ENCODE measurements at places on chromosomes 5 and 9.
A peak's percentile ranks its signal among the peaks of the same experiment; 100 is the strongest.

DNA sequence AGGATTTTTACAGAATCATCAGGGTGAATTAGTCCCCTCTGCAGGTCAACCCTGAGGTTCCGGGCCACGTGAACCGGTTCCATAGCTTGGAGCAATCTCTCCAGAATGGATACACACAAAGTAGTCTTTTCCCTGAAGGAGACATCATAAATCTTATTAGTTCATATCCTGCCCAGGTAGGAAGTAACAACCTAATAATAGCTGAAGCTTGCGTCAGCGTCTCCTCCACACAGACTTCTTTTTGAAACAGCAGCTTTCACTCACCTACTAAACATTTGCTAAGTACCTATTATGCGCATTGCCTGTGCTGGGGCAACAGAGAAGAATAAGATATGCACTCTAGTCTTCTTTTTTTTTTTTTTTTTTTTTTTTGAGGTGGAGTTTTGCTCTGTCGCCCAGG, 9.4 kb downstream of the PSMD5 start:
- DNase-seq, result no peak

GRCh38 chr5:60366489-60366888, 333.5 kb downstream of the DEPDC1B start:
- DNase-seq, result no peak

DNA sequence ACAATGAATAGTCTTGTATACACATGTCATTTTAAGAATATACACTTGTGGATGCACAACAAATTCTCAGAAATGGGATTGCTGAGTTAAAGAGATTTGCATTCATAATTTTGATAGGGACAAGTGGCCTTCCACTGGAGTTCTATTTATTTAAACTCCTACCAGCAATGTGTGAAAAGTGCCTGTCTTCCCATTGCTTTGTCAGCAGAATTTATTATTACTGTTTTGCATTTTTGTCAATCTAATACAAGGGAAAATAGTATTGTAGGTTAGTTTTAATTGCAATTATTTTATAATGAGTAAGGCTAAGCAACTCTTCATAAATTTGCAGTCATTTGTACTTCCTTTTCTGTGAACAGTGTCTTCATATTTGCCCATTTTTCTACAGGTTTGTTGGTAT, 55.0 kb downstream of the C9orf57 start:
- no peak for DNase-seq

GRCh38 chr5:174453690-174454089, 270.7 kb upstream of the MSX2 start:
- DNase-seq, result no peak

GRCh38 chr5:175060257-175060656, 335.9 kb downstream of the MSX2 start:
- DNase-seq, result no peak

DNA sequence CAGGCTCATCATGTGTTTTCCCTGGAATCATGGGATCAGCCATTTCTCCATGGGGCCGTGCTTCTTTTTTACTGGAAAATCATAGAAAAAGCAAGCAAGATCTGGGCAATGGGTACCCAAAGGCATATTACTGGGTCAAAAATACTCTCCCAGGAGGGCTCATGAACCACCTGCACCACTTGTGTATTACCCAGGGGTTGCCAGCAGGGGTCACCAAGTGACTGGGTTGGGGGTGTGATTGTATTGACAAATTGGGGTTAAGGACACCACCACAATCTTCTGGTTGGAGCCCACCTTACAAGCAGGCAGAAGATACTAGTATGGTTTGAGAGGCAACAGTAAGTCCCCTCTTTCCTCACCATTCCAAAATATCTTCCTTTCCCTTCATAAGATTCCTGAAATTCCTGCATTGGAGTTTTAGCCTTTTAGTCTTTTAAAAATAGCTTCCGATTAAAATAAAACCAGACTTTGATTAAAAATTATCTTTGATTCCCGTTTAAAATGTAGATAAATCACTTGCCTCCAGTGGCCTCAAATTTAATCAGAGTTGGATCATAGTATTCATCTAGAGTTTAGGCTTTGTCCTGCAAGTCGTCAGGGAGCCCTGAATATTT, 603.3 kb downstream of the KIF4B start:
- no peak for DNase-seq

- no peak for DNase-seq
These were observed 66.7 kb downstream of the DOCK2 start for GRCh38 chr5:169703813-169704212.

DNA sequence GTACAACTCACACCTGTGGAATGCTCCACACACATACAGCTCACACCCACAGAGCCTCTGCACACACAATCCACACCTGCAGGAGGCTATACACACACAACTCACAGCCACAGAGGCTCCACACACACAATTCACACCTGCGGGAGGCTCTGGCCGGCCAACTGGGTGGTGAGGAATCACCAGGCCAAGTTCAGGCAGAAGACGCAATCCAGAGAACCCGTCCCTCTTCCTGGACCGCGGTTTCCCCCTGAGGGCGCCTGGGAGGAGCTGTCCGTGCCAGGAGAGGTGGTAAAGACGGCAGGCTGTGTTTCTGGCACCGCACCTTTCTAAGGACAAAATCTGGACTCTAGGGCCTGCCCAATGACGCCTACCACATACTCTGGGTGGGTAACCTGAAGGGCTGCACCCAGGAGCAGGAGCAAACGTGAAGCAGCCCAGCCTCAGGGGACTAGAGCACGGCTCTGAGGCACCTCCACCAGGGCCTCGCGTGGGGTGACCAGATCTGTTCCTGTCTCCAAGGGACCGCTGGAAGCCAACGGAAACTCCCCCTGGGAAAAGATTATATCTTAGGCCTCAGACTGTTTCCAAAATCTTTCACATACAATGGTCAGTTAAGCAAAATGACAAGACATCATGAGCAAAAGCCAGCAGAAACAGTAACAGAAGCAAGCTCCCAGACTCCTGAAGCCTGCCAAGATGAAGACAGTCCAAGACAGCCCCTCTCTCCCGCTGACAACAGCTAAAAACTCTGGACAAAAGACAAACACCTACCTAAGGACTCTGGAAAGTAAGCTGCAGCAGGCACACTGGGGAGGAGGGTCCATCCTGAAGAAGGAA, 16.9 kb downstream of the CAMSAP1 start:
- DNase-seq, result no peak

GRCh38 chr9:79028101-79028500, 543.7 kb upstream of the TLE4 start:
- DNase-seq, result no peak

DNA sequence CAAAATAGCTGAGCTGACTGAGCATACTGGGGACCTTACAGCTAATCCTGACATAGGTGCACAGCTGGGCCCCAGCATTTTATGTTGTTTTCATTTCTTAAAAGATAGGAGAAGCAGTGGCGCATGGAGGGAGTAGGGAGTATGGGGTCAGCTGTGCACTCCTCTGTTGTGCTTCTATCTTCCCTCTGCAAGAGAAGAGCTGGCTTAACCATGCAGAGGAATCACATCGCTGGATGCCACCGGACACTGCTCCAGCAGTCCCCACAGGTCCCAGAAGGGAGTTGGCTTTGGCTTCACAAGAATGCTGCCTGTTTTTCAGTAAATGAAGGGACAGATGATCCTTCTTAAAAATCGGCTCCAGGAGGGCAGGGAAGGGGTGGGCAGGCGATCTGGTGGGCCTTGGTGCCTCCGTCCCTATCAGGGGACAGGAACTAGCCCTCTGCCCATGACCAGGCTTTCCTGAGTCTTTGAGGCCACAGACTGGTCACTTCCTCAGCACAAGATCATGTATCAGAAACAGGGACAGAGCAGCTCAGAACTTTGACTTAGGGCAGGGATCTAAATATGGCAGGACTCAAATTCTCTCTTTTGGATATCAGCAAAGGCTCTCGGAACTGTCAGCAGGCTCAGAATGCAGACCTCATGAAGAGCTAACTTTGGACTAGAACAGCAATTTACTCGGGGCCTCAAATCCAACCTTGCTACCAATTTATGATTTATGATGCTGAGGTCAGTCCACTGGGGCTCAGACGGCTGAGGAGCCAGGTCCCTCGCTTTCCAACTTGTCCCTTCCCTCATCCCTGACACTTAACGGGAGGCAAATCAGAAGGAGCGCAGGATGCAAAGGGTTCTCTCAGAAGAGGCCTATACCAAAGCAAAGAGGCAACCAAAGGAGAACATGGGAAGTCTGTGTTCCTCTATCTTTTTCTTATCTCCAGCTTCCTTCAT, 47.2 kb downstream of the MARCHF3 start:
- DNase-seq, result no peak

- DNase-seq, result no peak
These were observed 140.6 kb downstream of the COMMD10 start for GRCh38 chr5:116225281-116225922.

GRCh38 chr9:104860263-104860662, 67.7 kb downstream of the ABCA1 start:
- peak; percentile 52 for DNase-seq

DNA sequence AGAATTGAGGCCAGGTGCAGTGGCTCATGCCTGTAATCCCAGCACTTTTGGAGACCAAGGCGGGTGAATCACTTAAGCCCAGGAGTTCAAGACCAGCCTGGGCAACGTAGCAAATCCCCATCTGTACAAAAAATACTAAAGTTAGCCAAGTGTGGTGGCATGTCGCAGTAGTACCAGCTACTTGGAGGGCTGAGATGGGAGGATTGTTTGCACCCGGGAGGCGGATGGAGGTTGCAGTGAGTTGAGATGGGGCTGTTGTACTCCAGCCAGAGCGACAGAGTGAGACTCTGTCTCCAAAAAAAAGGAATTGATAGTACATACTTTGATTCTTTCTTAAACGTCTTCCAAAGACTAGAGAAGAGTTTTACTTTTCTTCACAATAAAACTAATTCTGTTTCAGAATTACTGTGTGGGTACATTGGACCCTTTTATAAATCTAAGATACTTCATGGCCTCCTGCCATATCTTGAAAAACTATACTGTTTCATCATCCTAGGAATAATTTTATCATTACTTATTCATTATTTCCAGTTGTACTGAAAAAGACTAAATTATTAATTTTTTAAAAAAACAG, 132.0 kb upstream of the GRHPR start:
- DNase-seq, result no peak

DNA sequence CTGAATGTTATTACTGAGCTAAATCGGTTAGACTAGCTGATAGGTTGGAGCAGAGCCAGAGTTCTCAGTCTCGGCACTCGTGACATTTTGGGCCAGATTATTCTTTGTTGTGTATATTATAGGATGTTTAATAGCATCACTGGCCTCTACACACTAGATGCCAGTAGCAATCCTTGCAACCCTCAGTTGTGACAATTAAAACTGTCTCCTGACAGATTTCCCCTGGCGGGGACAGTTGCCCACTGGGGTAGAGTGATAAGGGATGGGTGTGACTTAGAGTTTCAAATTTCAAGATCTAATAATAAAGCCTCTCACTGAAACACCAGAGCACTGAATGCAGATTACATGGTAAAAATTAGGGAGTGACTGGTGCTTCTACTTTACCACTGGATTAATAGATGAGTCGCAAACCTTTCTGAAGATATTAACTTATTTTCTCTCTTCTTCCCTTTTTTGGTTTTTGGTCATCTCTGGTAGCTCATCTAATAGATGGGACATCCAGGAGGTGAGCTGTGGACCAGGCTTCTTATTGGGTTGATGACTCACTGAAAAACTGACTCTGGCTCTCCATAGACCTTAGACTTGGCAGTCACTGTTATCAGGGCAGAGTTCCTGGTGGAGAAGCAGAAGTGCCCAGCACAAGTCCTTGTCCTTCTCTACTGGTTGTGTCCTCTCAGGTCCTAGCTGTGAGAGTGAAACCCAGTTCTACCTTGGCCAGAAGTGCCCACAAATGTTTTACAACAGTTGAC, 150.3 kb downstream of the UNC13B start:
- no peak for DNase-seq

- DNase-seq, result no peak
These were observed 254.1 kb downstream of the PJA2 start for GRCh38 chr5:109155625-109156024.

DNA sequence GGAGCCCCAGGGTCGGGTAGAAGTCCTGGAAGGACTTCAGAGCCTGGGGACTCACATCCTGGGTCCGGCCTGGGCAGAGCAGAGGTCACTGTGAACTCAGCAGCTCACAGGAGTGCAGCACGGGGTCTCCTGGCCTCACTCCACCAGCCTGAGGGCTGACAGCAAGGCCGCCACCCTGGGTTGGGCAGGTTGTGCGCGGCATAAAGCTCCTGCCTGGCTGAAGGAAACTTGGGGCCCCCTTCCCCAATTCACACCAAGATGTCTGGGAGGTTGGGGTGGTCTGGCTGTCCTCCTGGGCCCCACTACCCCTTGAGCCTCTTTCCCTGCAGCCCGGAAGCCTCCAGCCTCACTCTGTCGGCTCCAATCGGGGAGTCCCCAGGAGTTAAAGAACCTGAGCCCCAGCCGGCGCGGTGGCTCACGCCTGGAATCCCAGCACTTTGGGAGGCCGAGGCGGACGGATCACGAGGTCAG, 2.1 kb downstream of the LCN15 start:
- no peak for DNase-seq

DNA sequence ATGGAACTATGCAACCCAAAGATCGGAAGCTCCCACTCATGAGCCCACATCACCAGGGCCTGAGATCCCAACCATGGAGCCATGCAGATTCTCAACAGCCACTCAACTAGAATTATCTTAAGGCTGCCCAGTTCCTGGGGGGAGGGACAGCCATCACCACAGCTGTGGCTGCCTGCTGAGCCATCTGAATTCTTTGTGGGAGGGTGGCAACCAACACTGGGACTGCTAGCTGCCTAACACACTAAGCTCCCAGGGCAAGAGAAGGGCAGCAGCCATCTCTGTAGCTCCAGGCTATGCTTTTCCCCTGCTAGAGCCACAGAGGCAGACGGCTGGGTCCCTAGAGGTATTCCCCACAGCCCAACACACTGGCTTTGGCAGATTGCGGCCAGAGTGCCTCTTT, 251.3 kb upstream of the GRAMD2B start:
- no peak for DNase-seq

DNA sequence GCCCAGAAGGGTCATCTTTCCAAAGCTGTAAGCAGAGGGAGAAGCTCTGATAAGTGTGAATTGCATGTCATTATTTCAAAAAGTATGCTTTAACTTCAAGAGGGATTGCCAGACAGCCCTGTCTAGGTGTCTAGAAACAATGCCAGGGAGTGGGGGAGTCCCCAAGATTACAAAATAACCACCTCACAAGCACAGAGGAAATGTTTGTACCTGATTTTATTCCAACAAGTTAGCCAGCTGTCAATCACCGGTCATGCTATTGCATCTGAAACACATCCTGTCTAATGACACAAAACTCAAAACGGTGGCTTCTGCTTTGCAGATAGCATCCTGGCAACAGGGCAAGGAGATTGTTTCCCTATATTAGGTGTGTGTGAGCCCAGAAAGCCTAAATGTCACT, 154.2 kb upstream of the WWC1 start:
- no peak for DNase-seq

DNA sequence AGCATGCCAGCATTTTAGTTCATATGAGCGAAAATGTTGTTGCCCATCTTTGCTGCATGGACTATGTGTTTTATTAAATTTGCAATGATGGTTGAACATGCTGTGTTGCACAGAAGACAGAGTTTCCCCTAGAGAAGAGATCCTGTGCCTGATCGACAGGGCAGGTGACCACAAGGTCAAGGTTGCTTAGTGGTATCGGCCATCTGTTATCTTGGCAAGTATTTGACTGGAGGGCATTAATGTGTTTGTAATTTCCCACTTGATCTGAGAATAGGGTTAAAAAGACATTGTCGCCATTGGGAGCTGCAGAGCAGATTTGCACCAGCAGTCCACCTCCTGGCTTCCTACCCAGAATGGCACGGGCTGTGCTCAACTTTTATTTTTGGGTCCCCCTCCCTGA, 1523.6 kb upstream of the WWC1 start:
- DNase-seq, result no peak

GRCh38 chr5:137205231-137206027, 293.7 kb downstream of the SPOCK1 start:
- DNase-seq, result no peak

All from SIG-M5 (cell line).